ENCODE measurements at places on chromosomes 12 and 14.

DNA sequence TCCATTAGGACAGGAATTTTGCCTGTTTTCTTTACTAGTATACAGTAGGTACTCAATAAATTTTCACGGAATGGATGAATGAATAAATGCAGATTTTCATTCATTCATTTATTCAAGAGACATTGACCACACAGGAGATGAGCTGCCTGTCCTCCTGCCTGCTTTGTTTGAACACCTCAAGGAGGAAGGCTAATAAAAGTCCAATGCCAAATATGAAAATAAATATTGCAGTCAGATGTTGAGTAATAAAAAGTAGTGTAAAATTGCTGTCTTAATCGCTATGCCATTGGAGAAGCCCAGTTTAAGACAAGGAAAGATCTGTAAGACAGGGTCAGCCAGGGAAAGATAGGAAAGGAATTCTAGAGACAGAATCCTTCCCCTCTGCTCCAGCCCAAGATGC is 47.4 kb downstream of the DYRK2 start:
- DNase-seq, result no peak

DNA sequence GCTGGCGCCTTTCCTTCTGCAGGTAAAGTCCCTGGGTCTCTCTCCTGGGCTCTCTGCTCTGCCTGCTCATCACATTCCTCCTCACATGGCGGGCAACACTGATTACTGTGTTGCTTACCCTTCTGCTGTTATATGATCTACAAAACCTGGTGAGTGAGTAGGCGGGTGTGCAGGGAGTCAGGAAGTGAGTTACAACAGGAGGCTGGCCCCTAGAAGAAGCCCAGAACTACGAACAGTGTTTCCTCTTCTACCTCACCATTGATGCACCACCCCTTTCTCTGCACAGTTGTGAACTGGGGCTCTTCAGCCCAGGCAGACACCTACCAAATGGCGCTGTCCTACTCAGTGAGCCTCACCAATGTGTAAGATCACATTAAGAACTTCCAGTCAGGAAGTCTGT is 4.9 kb upstream of the KLHL33 start:
- no peak for DNase-seq

DNA sequence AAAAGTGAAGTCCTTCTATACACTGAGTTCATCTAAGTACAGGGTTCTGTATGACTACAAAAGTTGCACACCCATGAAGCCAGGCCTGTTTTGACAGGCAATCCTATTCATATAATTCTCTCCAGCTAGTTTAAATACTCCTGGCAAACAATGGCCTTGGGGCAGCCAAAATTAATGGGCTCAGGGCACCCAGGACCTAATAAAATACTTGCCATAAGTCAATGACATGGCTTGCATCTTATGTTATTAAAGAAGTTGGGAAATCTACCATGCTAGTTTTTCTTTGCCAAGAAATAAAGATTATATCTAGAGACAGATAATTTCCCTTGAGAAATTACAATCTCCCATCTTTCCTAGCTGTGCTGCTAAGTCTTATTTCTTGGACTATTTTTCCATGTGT is 11.1 kb upstream of the TMTC1 start:
- DNase-seq, result no peak

DNA sequence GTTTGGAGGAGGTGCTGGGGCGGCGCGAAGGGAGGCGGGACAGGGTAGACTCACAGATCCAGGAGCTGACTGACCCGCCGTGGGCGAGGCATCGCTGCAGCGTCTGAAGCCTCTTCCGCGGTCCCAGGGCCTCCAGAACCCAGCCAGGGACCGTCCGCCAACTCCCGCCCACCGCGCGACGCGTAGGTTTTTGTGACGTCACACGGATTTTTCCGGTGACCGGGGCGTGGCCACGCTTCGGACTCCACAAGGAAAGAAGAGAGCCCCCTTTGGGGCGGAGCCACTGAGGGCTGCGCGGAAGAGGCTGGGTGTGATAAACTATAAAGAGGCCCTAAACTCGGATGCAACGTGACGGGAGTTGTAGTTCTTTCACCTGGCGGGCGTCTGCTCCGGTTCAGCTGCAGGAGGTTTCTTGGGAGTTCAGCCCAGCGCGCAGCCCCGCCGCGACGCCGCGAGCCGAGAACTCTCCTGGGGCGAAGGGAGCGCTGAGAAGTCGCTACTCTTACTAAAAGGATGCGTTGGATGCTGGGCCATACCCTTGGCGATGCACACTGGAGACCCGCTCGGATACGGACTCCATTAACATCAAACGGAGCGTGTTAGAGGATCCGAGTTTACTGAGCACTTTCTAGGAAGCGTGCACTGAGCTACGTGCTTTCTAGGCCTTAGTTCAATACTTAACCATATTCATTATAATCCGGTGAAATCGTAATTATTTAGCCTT is at the start of gene AMN1:
Gene AMN1, minus strand, starts transcription at position 105 of the 724 bp plus-strand sequence. Its CDS starts 13 bp downstream, at position 92.
- peak; percentile 96 for DNase-seq

GRCh38 chr12:28463396-28463795 is 273.1 kb downstream of the CCDC91 start:
- no peak for DNase-seq

GRCh38 chr12:4190366-4191063 is 83.0 kb upstream of the CCND2 start:
- DNase-seq, result no peak

DNA sequence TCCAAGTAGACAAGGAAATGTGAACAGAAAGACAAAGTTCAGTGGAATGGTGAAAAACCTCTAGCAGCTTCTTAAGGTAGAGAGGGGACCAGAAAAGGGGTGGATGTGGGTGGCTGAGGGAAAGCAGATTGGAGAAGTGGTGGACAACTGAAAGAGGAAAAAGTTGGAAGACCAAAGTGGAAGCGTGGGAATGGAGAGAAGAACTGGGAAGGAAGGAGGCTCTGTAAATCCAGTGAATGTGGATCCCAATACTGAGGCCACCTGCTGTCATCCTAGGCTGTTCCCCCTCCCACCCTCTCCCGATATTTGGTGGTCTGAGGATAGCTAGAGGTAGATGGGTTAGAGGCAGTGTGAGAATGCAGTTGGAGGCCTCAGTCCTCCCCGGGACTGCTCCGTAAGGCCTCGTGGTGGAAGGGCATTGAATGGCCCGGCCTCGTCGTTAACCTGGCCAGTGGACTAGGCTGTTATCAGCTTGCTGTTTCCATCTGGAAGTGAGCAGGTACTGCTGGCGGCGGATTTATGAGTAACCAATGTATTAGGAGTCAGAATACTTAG is 822 bp upstream of the POU6F1 start:
- DNase-seq, result no peak

DNA sequence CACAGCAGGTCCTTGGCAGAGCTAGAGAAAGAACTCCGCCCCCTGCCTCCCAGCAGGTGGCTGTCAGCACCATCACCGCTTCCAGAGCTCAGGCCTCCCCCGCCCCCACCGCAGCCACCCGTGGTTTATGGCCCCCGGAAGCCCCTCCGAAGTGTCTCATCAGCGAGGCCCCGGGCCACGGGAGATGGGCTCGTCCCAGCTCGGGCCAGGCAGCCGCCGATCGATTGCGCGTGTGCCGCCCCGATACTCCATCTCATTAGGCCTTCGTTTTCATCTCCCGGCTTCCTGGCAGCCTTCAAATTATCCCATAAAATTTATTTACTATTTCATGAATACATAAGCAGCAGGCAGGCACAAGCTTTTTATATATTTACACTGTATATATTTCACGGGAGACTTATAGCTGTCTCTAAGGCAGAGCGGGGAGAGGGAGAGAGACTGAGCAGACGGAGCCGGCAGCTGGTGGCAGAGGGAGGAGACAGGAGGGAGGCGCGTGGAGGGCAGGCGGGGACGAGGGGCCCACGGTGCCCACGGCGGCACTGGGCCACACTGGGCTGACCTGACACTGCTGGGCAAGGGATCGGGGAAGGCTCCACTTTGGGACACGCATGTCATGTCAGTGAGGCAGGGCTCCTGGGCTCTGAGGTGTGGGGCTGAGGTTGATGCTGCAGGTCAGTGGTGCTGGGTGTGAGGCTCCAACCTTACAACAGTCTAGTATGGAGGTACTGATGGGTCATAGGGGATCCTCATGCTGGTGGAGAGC is 241.2 kb downstream of the RBM19 start:
- DNase-seq, result no peak

DNA sequence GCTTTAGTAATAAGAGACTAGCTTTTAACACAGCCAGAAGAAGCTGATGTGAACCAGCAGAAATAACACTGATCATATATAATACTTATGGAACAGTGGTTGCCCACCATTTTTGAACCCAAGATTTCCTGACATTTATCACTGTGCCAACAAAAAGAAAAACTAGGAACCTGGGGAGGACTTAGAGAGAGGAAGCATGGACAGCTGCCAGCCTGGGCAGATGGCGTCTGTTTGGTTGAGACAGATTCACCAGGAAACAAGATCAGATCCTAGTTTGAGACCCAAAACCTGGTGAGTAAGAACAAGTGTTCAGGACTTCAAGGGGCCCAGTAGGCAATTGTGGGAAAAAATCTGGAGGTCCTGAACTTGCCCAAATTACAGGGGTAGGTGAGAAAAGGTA is 95.3 kb downstream of the BICD1 start:
- no peak for DNase-seq

GRCh38 chr12:4215229-4216186 is 58.1 kb upstream of the CCND2 start:
- no peak for DNase-seq

DNA sequence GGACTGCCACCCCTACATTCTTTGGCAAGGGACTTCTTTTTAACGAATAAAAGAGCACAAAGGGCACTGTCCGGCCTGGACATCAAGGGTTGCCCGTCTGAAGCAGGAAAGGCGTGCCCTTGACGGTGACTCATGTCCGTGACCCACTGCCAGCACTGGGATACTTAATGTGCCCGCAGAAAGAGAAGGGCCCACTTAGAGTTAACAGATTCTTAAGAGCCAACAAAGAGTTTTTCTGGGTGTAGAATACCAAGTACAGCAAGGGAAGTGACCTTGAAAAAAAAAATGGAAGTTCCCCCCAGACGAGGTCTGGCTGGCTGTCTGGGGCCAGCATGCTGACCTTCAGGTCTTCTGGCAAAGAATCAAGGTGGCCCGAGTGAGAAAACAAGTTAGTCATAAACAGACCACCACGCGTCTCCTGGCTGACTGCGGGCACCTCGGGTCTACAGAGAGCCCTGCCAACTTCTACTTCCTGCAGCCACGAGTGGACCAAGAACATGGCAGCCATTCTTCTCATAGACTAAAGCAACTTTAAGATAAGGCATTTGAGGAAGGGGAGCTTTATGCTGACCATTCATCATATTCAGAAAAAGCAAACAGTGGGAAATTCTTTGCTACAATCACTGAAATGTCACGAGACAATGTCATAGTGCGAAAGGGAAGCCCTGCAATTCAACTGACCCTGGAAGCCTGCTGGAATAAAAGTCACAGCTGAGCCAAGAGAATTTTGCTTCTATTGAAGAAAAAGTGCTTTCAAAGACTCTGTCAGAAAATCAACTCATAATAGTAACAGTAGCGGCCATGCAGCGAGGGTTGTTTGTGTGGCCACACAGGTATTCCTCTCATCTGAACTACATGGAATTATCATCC is 10.5 kb upstream of the SELPLG start:
- no peak for DNase-seq

- no peak for DNase-seq
These were observed 290.7 kb downstream of the NPAS3 start for GRCh38 chr14:33229269-33229929.

DNA sequence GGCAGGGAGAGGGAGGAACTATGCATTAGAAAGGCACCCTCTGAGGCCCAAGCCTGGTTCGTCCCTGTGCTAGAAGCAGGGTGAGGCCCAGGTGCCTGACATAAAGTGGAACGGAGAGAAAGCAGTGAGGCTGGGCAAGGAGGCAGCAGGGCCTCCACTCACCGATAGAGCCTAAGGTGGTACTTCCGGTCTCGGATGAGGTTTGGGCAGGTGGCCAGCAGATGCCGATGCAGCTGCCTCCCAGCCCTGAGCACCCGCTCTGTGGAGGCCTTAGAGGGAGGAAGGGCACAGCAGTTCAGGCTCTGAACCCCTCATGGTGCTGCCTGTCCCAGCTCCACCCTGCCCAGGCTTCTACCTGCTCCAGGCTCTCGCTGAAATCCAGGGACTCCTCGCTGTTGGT is 7.1 kb downstream of the RAPGEF3 start:
- no peak for DNase-seq

GRCh38 chr12:80692114-80692513 is 15.3 kb upstream of the MYF6 start:
- no peak for DNase-seq

DNA sequence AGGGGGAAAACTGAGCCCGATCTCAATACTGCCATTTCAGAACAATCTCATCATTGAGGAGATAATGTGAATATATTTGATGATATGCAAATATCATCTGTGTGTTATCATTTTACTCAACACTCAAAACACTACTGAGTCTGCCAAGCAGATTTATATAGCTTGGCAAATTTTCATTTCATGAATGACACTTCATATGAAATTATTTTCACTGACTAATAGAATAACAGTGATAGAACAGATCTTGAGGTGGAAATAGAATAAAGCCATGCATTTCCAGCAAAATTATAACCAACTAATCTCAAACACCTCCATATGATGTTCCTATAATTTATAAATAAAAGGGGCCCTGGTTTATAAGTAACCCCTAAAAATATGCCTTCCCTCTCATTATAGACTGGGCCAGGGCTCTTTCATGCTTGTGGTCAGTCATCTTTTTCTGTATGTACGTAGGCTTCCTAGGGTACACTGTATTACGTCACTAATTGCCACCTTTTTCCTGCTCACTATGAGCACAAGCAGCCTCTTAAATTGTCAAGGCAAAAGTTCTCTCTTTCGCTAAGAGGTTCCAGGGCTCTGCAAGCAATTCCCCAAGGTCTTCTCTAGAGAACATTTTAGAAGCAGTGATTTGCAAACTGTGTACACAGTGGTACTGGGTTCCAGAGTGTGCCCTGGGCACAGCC is 197.1 kb upstream of the FOXN3 start:
- no peak for DNase-seq

DNA sequence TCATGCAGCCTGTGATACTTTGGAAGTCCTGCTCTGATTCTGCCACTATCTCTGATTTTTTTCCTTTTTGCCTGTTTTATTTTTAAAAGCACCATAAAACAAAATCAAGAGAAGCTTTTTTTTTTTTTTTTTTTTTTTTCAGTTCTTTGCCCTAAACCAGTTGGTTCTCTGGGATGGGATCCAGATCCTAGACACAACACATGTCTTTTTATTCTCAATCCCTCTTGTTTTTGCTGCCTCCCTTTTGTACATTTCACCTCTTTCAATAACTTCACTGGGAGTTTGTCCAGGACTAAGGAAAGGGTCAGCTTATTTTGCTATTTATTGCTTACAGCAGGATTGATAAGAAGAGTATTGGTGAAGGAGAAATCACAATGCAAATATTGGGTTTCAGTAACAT is 139.4 kb downstream of the GRIP1 start:
- DNase-seq, result no peak

- no peak for DNase-seq
These were observed 202.6 kb downstream of the CRADD start for GRCh38 chr12:93879476-93880421.

GRCh38 chr12:119998471-119999245 is 9.6 kb downstream of the BICDL1 start:
- DNase-seq, result no peak

GRCh38 chr12:29710104-29710503 is 73.6 kb downstream of the TMTC1 start:
- no peak for DNase-seq

DNA sequence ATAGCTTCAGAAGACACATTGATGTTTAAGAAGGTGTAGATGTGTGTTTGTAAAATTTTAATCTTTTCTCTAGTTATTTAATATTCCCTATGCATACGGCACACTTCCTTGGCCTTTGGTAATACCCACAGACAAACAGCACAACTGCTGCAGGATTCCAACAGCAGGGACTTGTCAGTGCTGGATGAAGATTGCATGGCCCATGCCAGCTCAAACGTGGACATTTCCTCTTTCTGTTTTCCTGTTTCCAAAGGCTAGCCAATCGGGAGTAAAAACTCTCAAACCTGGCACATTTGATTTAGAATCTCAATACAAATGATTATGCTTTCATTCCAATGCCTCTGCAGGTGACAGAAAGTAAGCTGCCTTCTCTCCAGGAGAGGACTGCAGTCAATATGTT is 22.5 kb upstream of the PDE3A start:
- no peak for DNase-seq

Measured in activated CD4-positive, CD25-positive, alpha-beta regulatory T cell treated with anti-CD3 and anti-CD28 coated beads, Interleukin-2, amount 50 U/mL, for 16 hours (primary cell).